ENCODE measurements at places on chromosomes 4 and X.

GRCh38 chrX:30635630-30636029 lies 17.6 kb upstream of the GK start:
- peak; percentile 66 for DNase-seq

DNA sequence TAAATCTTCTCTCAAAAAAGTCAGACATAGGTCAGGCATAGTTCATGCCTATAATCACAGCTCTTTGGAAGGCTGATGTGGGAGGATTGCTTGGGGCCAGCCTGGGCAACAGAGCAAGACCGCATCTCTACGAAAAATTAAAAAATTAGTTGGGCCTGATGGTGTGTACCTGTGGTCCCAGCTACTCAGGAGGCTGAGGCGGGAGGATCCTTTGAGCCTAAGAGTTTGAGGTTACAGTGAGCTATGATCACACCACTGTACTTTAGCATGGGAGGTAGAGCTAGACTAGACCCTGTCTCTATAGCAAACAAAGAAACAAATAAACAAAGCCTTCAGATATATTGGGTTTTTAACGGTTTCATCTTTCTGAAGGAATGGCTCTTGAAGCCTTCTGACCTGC lies 62.2 kb downstream of the DIPK2B start:
- DNase-seq: peak; percentile 61

GRCh38 chr4:20292739-20293138 lies 41.0 kb downstream of the SLIT2 start:
- no peak for DNase-seq

GRCh38 chr4:28007693-28008092 lies 1147.1 kb downstream of the STIM2 start:
- no peak for DNase-seq

- DNase-seq: no peak
Observed at GRCh38 chrX:7158468-7158990, 10.6 kb upstream of the PUDP start.

- no peak for DNase-seq
Observed at GRCh38 chrX:7108030-7108429, 39.5 kb upstream of the STS start.

GRCh38 chrX:97639526-97639925 lies 755.8 kb downstream of the RPA4 start:
- DNase-seq: no peak

GRCh38 chr4:183402771-183403170 lies 41.7 kb upstream of the CDKN2AIP start:
- DNase-seq: no peak

GRCh38 chrX:150236327-150236726 lies 126.8 kb upstream of the MAMLD1 start:
- no peak for DNase-seq

GRCh38 chrX:150316564-150316963 lies 46.6 kb upstream of the MAMLD1 start:
- no peak for DNase-seq

GRCh38 chr4:47863486-47863885 lies 25.6 kb upstream of the CORIN start:
- DNase-seq: no peak

DNA sequence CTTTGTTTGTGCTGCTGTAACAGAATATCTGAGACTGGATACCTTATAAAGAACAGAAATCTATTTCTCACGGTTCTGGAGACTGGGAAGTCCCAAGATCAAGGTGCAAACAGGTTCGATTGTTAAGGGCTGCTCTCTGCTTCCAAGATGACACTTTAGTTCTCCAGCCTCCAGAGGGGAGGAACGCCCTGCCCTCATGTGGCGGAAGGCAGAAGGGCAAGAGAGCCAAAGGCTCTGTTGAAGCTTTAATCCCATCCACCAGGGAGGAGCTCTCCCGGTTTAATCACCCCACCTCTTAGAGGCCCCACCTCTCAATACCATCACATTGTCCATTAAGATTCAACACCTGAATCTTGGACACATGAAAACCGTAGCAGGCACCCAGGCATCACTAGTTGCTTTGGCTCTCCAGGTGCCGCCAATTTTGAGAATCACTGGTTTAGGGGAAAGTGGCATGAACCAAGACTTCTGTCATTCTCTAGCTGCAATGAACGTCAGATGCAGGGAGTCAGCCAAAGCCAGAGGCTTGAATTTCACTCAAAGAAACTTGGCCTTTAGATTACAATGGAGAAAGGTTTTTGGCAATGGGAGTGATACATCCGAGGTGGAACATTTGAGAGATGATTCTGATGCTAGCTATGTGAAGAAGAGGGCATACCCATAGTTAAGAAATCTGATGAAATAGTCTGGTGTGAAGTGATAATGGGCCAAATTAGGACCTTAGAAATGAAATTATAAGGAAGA lies 15.7 kb downstream of the FHL1 start:
- DNase-seq: peak; percentile 82

GRCh38 chr4:52243367-52243766 lies 192.3 kb downstream of the SPATA18 start:
- DNase-seq: no peak

- DNase-seq: no peak
Observed at GRCh38 chr4:7704625-7705024, 235.0 kb downstream of the AFAP1 start.

DNA sequence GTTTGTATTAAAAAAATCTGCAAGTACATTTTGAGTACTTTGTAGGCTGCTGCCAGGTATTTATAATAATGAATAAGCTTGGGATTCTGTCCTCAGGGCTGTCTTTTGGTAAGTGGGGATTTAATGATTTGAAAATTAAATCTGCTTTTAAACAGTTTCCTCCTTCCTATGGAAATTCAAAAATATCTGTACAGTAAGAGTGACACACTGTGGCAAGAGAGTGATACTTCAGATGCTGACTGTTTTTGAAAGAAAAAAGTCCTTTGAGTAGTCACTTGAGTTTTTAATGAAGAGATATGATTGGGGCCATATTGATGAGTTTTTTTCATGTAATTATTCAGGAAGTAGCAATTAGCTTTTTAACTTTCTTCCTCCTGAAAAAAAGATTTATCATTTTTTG lies 49.2 kb downstream of the SMARCAD1 start:
- no peak for DNase-seq

Measured in activated CD4-positive, alpha-beta T cell treated with anti-CD3 and anti-CD28 coated beads, Interleukin-2, amount 10 ng/mL, durations not matched to agents 24 days and 14 days (primary cell).